Stimulated activated CD4-positive, alpha-beta T cell treated with anti-CD3 and anti-CD28 coated beads, Interleukin-1b, Interleukin-23, amount 100 ng/mL, for 24 hours (primary cell): ENCODE measurements at places on chromosomes 4 and X.
A peak's percentile ranks its signal among the peaks of the same experiment; 100 is the strongest.

GRCh38 chr4:24569662-24570061 lies 14.7 kb downstream of the DHX15 start:
- DNase-seq: no peak

- no peak for DNase-seq
Observed at GRCh38 chr4:81472281-81473182, 825 bp upstream of the RASGEF1B start.

- DNase-seq: no peak
Observed at GRCh38 chr4:90002441-90003062, 107.9 kb downstream of the MMRN1 start.

- peak; percentile 4 for DNase-seq
Observed at GRCh38 chr4:52376132-52376704, 282.9 kb downstream of the USP46 start.

DNA sequence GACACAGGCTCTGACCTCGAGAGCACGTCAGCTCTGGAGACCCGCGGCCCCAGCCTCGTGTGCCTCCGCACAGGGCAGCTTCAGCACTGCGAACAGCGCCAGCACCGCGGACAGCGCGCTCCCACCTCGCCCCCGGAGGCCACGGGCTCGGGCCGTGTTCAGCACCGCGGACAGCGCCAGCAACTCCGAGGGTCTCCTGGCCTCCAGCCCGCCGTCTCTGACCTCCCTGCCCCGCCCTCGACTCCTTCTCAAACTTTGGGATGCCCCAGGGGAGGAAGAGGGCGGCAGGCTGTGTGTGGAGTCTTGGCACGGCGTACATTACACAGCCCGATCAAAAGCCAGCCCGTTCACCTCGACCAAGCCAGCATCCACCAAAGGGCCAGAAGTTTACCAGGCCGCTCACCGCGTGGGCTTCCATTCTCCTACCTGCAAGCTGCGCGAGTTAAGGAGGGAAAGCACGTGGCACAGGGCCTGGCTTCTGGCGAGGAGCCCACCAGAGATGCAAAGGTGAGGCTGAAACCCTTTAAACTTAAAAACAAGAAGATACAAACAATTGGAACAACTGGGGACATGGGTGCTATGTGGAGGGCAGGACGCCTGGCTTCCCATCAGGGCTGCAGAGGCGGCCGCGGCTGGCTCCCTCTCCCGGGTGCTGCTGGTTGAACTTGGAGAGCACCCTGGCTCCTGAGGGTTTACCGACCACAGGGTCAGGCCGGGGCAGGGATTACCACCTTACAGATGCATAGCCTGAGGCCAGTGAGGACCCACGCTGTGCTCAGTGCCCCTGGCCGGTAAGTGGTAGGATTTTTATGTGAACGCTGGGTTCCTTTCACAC lies 4.5 kb upstream of the NKX1-1 start:
- peak; percentile 35 for DNase-seq
